ENCODE measurements at places on chromosomes 7 and 10.

DNA sequence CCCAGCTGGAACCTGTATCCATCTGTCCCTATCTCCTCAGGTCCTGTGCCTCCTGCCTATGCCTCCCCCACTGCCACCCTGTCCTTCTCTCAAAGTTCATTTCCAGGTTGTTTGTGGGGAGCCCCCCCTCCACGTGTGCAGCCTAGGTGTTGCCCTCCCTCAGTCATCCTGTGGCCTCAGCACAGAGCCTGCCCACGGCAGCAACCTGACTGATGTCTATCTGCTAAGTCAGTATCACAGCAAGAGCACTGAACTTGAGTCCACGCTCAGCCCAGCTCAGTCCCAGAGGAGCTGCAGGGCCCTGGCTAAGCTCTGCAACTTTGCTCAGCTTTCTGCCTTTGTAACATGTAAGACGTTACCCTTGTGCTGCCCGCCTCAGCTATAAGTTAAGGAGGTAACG, 28.7 kb downstream of the FAM53B start:
- no peak for DNase-seq

DNA sequence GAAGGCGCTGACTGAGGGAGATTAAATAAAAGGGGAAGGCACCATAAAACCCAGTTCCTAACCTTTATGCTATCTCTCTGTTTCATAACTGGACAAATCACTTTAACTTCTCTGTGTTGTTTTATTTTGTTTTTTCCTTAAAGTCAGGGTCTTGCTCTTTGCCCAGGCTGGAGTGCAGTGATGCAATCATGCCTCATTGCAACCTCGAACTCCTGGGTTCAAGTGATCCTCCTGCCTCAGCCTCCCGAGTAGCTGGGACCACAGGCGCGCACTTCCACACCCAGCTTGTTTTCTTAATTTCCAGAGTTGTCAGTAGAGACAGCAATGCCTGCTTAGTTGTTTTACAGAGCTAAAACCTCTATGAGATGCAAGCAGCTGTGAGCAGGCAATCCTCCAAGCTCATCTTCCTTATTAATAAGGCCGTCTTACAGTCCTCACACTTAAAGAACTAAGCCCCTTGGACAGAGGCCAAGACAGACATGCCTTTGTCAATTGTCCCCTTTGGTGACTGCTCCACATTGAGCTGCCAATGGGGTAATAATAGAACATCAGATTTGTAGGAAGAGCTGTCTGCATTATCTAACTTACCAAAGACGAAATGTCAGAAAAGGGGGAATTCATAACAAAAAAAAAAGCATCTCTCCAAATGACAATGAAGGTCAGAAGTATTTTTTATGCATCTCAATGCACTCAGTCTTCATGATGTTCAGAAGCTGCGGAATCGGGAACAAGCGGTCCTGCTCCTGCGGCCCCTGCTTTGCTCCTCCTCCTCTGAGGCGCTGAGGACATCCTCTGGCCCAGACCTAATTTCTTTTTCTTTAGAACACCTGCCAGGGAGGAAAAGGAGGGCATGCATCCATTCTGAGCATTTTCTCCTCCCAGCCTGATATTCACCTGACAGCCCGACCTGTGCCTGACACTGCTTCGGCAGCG, 62.7 kb upstream of the RNF32 start:
- DNase-seq = no peak

DNA sequence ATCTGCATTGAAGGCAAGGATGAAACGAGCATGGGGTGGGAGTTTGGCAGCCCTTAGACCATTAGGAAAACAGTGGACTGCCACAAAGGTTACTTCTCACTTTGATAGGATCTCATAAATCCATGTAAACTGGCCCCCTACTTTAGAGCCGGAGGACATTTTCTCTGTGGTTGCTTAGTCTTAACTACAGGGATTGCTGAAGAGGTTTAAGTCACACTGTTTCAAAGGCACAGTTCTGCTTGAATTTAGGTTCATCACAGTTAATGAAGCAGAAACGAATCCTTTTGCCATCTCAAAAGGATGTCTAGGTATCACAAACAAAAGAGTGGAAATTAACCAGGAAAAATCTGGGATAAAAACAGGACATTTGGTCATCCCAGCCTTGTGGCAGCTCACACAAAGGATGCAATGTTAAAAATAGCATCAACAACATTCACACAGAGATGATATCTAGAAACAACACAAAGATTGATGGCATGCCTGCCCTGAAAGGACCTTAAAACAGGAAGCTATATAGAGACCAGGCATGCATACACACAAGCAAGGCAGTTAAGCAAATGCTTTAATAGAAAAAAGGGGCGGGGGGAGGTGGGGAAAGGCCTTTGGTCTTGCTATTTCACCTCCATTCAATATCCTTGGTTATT, 74.0 kb downstream of the DOCK4 start:
- DNase-seq = no peak

DNA sequence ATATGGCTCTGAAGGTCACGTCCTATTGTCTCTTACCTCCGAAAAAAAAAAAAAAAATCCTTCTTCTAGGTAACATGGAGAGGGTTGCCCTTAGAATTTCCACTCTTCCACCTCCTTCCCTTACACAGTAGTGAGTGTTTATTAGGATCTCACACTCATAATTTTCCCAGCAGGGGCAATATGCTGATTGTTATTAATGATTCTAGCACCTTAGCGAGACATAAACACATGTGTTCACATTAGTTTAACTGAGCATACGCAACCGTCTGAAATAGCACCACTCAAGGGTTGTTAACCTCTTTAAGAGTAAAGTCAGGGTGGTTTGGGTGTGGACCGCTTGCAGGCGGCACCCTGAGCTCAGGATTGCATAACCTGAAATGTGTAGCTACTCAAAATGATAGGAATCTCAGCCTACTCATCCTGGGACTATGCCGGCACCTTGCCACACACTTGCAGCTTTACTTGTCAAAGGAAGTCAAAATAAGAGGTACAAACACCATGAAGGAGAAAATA, 52.2 kb downstream of the CPEB3 start:
- no peak for DNase-seq

- DNase-seq = no peak
Observed at GRCh38 chr10:71531485-71532446, 135.0 kb downstream of the CDH23 start.

DNA sequence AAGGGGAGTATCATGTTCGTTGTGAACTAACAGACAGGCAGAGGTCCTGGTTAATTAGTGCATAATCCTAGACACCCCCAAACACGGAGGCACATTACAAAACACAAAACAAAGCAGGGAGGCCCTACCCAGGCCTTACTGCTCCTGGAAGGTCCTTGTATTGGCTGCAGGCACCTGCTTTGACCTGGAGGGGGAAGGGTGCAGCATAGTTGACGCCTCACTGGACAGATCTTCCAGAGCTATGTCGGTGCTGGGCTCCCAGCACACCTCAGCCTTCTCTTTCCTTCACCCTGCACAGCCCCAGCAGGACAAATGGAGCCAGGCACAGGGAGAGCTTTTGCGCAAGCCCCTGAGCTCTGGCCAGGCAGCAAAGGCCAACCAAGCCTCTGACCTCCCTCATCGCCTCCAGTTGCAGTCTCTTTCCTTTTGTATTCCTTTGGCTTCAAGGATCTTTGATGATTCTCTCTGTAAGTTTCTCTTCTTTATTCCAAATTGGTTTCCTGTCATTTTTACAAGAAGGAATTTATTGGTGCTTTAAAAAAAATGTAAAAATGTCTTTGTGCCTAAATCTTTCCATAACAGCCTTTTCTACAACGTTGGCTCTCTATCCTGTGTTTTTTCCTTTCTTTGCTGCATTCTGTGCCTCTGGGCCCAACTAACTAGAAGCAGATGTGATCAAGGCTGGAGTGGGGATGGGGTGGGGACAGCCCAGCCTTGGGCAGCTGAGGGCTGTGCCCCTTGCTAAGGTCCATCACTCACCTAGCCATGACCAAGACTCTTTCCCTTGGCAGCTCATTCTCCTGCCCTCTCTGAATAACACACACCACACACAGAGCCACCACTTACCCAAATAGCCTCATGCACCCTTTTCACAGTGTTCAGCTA, 317.1 kb upstream of the NPVF start:
- DNase-seq = no peak

DNA sequence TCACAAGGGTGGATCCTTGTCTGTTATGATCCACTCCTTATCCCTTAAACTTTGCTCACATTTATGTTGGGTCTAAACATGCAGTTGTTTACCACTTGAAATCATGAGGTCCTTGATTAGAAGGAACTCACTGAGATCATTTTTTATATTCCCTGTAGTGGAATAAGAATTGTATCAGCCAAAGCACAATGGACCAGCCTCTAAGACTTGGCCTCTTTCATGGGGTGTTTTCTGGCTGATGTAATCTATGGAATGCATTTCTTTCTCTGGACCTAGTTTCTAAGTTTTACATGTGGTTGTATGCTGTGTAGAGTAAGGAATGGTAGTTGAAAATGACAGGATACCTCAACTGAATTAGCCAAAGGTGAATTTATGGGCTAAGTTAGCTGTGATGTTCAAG, 376.6 kb downstream of the SORCS3 start:
- no peak for DNase-seq

- no peak for DNase-seq
Observed at GRCh38 chr7:27671675-27672074, 9.0 kb upstream of the HIBADH start.

DNA sequence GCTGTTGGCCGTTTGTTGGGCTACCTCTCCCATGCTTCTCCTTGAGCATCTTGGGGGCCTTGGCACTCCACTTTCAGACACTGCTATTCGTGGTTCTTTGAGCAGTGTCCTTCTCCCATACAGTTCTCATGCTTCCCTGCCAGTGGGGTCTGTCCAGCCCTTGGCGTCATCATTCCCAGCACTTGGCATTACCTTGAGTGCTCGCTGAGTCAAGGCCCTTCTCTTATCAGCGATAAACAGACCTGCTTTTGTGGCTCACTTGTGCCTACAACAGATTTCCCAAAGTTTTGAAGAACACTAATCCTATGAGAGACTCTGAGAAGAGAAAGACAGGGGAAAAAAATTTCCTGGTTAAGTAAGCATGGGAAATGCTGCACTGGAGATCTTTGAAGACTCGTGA, 85.3 kb downstream of the NOC3L start:
- no peak for DNase-seq

DNA sequence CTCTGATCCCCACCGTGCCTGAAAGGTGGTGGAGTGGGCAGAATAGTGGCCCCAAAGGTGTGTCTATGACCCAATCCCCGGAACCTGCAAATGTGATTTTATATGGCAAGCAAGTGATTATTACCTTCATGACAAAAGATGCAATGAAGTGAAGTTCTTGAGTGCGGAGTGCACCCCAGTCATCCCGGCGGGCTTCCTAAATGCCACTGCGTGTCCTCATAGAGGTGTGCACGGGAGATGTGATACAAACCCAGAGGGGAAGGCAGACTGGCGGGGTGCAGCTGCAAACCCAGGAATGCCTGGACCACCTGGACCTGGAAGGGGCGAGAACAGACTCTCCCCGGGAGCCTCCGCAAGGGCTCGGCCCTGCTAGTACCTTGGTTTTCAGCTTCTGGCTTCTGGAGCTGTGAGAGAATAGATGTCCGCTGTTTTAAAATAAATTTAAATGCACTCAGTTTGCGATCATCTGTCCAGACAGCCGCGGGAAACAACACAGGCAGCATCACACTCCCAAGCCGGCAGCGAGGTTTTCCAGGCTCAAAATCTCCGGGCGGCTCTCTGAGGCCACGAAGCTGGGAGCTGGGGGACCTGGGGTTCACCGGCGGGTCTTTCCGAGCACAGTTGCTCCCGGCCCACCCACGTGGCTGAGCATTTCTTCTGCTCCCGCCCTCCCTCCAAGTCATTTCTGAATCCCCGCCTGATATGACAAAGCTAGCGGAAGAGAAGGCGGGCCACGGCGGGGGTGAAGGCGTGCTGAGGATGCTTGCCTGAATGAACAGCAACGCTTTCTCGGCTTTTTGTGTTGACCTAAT, 50.4 kb upstream of the EBF3 start:
- no peak for DNase-seq

GRCh38 chr7:149307775-149308501, 45.9 kb downstream of the ZNF783 start:
- DNase-seq = no peak

GRCh38 chr7:148633761-148634160, 43.2 kb downstream of the C7orf33 start:
- DNase-seq = no peak

- DNase-seq = no peak
Observed at GRCh38 chr10:43595739-43596298, 10.4 kb upstream of the ZNF485 start.

- DNase-seq = no peak
Observed at GRCh38 chr10:76297358-76297757, 865.9 kb downstream of the LRMDA start.

- DNase-seq = no peak
Observed at GRCh38 chr7:159033956-159034355, 110.7 kb downstream of the VIPR2 start.

DNA sequence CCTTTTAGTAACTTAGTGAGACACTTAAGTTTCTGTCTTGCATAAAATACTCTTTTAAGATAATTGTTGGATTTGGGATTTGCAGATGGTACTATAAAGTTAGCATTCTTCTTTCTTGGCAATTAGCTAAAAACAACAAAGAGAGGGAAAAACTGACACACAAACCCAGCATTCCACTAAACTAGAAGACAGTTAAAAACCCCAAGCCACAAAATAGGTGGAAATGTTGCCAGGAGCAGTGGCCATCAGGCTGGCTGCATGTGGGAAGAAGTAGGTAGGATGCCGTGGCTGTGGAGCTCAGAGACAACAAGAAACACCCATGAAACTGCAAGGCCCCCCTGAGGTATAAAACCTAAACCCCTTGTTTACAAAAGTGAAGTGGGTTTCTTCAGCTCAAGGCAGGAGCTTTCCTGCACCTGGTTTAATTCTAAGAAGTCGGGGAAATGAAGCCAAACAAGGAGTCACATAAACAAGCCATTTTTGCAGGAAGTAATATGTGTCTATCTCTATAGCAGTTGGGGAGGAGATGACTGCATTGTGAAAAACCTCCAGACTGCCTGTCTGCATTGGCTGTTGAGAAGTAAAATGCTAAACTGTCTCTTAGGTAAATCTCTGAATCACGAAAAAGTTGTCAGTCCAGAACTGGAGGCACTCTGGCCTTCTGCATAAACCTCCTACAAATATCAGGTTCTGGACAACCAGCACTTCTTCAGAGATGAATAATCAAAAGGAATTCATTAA, 9.5 kb downstream of the RAB18 start:
- DNase-seq = no peak

DNA sequence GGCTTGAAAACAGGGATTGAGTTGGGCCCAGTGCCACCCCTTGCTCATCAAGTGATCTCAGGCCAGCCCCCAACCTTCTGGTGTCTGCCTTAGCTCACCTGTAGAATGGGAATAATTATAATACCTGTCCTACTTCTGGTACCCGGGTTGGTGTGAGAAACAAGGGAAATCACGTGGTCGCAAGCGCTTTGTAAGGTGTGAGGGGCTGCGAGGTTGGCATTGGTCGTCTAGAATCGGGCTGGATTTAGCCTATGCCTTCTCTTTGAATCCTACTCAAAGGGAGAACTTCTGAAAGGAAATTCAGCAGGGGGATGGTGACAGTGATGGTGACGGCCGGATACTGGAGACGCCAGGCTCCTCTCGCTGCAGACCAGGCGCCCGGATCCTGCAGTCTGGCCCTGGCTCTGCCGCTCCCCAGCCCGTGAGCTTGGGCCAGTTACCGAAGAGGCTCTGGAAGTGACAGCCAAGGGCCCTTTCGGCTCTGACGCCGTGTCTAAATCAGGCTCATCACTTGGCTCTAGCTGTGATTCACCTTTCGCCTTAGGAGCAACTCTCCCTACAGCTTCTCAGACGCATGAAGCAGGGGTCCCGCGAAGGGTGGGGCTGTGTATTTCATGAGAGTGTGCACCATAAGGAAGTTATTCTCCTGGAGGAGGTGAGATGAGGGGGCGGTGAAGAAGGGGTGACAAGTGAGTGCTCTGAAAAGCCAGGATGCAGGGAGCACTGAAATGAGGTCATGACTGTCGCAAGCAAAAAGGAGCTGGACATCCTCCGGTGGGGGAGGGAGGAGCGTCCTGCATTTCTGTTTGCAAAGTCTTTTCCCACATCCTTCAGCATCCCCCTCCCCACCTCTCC, 4.0 kb upstream of the CREB5 start:
- no peak for DNase-seq
